Head of caudate nucleus (tissue), 42 donors: ENCODE measurements at places on chromosomes 6 and 20.

- no peak for DNase-seq
Observed at GRCh38 chr20:36390719-36391415, 84.7 kb downstream of the DLGAP4 start.

DNA sequence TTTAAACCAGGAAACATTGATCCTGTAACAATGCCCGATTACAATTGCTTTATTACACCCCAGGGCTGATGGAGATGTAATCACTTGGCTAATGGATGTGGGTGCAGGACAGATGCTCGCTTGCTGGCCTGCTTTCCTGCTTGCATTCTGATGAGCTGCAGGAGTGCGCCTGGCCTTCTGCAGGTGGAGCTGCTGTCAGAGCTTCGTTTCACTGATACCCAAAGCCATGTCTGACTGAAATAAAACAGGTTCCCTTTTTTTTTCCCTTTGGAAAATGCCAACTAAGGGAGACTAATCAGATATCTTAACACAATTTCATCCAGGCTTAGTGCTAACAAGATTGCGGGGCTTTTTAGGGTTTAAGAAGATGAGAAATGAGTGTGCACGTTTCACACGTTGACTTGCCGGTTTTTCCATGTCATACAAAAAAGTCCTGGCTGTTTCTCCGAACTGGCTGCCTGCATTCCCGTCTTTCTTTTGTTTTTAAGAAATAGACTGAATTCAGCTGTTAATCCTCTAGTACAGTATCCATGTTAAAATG, 60.7 kb downstream of the VAPB start:
- DNase-seq = peak; percentile 48

DNA sequence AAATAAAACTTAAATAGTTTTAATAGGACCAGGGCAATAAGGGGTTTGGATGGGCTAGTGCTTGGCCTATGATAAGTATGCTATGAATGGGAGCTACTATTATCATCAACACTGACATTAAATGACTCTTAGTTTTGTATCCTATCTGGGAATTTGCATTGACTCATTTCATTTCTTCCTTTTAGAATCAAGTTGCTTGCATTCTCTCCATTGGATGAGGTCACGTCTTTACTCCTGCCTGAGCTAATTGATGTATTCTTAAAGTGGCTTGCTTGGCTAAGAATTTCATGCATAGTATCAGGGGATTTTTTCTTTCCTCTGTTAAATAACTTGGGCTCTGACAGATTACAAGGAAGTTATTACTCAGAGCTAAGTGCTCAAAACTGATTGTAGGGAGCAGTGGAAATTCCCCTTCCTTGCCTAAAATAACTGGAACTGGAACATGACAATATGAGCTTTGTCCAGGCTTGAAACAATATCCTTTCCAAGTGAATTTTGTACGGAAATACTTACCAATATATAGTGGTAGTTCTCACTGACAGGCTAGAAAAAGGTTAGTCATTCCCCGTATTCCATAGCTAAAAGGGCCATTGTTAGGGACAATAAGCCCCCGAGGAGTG, 169.9 kb downstream of the BCAS1 start:
- DNase-seq = no peak

DNA sequence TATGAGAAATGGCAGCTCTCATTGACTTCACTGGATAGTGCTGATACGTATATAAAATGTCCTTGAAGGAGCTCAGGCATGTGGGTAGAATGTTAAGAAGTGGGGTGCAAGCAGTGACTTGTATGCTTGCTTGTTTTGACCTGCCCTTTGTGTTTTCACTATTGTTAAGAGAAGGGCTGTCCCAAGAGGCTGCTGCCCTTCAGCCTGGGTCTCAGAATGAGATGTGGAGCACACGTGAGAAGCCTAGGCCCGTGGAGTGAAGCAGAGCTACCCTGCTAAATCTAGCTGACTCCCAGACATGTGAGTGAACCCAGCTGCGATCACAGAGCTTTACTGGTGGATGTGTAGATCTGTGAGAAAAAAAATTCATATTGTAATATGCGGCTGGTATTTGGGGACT, 305.3 kb upstream of the RGS17 start:
- DNase-seq = no peak

GRCh38 chr20:38645980-38646858, 44.6 kb downstream of the ARHGAP40 start:
- DNase-seq = peak; percentile 89

GRCh38 chr6:149160943-149161342, 156.6 kb upstream of the TAB2 start:
- no peak for DNase-seq
